ENCODE measurements at places on chromosomes 5 and 9. TPM values are rescaled to one million over a fixed set of nuclear protein-coding genes. Genes with fewer than 3 reads are reported as not detected.

The CCDC152 gene
- 0.26 TPM for total RNA-seq

The RIMOC1 gene
- total RNA-seq = 17.2 TPM

The NACC2 gene
- 38.3 TPM for total RNA-seq

The UAP1L1 gene
- total RNA-seq = 38.3 TPM

The CWC27 gene
- total RNA-seq = 11.3 TPM

The INIP gene
- 13.1 TPM for total RNA-seq

The MORN5 gene
- total RNA-seq = not detected

The SHISAL2B gene
- total RNA-seq = not detected

The SPINK7 gene
- total RNA-seq = not detected

The LRRTM2 gene
- 0.63 TPM for total RNA-seq

Data from smooth muscle cell of the pulmonary artery (primary cell).